Activated naive CD4-positive, alpha-beta T cell treated with anti-CD3 and anti-CD28 coated beads, Interleukin-2, amount 50 U/mL, for 72 hours (primary cell): ENCODE measurements at places on chromosomes 5 and 9.

DNA sequence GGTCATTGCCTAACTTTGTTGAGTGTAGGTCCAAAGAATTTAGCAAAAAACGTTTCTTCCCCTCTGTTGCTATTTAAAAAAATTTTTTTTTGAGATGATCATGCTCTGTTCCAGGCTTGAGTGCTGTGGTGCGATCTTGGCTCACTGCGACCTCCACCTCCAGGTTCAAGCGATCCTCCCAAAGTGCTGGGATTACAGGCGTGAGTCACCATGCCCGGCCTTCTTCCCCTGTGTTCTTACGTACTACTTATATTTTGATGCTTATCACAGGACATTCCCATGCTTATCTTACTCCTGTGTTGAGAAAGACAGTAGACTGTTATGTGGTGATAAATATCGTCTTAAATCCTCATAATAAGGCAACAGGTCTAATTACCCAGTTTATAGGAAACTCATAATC, 2.5 kb downstream of the ACER2 start:
- DNase-seq = no peak

DNA sequence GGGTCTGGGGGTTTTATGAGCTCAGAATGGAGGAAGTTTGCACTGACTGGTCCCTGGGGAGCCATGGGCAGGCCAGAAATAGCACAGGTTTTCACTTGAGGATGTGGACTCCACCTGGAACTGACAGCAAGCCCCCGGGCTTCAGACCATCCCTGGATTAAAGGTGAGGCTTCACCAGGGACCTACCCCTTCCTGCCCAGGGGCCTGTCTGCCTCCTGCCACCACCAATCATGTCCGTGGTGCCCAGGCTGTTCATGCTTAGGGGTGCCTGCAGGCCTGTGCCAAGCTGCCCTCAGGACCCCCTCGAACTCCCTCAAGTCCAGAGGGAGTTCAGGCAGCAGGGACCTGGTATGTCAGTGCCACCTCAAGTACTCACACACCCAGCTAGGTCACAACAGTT, 577.2 kb upstream of the EDIL3 start:
- DNase-seq = no peak

- no peak for DNase-seq
Observed at GRCh38 chr5:96857454-96857853, 18.8 kb upstream of the ERAP2 start.

- DNase-seq = no peak
Observed at GRCh38 chr5:149780043-149780737, 50.1 kb downstream of the PPARGC1B start.

- no peak for DNase-seq
Observed at GRCh38 chr5:78527054-78527859, 121.3 kb downstream of the LHFPL2 start.

DNA sequence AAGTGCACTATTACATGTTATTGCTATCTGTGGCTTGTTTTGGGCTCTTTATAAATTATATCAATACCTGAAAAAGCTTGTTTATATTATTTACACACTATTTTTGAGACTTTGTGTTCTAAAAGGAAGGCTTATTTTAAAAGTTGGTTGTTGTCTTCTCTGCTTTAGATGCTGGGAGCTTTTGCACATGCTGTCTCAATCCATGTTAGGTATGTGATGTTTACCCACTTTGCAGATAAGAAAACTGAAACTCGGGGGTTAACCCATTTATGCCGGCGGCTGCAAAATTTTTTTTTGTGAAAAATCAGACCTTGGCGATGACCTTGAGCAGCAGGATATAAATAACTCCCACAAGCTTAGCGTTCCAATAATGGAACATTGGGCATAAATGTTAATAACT, 212.9 kb downstream of the RANBP17 start:
- no peak for DNase-seq

- no peak for DNase-seq
Observed at GRCh38 chr9:88396836-88397577, 8.8 kb downstream of the SPIN1 start.

- no peak for DNase-seq
Observed at GRCh38 chr9:36948051-36948450, 86.0 kb downstream of the PAX5 start.

DNA sequence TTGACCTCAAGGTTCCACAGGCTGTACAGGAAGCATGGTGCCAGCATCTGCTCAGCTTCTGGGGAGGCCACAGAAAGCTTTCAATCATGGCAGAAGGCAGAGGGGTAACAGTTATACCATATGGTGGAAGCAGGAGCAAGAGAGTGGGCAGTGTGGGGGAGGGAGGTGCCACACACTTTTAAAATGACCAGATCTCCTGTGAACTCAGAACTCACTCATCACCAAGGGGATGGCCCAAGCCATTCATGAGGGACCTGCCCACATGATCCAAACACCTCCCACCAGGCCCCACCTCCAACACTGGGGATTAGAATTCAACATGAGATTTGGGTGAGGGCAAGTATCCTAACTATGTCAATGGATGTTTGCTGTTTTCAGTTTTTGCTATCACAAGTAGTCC, 16.2 kb downstream of the CYFIP2 start:
- DNase-seq = no peak

- no peak for DNase-seq
Observed at GRCh38 chr5:11609570-11610303, 294.5 kb downstream of the CTNND2 start.

DNA sequence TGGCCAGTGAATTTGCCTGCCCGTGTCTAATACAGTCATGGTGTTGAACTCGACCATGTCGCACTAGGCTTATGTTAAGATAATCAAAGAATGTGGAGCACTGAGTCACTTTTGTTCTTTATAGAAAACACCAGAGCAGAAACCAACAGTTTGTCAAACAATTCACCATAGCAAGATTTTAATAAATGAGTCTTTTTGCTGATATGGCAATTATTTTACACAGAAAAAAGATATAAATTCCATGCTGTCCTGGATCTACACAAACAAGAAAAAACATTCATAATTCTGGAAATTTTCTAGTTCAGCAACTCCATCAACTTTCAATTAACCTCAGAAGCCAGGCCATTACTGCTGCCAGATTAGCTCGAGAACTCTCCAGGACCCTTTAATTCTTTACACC, 208.9 kb downstream of the ZNF608 start:
- DNase-seq = no peak

DNA sequence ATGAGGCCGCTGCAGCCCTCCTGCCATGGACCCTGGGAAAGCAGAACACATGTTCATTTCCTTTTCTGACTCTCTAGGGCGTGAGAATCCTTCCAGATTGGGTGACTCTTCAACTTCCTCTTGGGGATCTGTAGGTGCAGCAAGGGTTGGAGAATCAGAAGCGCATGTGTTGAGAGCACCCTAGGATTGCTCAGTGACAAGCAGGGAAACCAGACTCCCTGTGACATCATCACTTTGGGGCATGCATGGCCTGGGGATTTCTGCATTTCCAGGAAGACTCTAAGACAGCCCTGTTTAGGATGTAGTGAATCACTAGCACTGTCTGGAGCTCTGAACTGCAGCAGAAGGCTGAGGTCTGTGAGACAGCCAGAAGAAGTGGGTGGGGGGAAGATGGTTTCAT, 15.1 kb upstream of the LCP2 start:
- peak; percentile 87 for DNase-seq

GRCh38 chr5:36598045-36598444, 8.4 kb upstream of the SLC1A3 start:
- no peak for DNase-seq

DNA sequence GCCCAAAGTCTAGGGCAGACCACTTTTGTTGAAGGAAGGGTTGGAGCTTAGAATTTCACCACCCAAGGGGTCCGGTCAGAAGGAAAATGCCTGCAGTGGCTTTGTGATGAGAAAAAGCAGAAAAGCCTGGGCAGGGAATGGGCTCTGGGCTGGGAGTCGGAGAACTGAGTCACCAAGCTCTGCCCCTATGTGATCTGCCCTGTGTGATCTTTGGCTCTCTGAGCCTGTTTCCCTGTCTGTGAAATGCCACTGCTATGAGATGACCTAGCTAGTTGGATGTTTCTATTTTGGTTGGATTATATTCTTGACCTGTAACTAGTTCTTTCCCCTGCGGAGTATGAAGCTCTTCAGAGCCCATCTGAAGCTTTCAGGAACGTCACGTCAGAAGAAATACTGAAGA, 9.8 kb downstream of the POLR1E start:
- DNase-seq = no peak

DNA sequence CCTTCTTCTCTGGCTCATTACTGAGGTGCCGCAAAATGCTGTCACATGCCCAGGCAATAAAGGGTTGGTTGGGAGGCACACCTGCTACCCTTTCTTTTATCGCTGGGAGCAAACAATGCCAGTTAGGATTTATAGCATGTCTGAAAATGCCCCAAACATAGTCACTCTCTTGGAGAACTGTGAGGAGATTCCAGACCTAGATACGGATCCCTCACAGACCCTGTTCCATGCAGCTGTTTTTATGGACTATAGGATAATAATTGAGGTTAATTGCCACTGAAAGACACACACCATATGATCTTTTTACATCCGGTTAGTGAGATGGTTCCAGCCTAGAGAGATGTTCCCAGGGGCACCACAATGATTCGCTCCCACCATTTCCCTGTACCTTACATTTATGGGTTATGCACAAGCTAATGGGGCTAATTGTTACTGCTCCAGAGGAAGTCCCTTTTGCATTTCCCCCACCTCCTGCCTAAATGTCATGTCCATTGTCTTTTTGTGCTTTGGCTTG, 318.1 kb downstream of the PIK3R1 start:
- DNase-seq = no peak

- no peak for DNase-seq
Observed at GRCh38 chr5:103034662-103035392, 85.1 kb downstream of the GIN1 start.

GRCh38 chr9:22238809-22239684, 207.6 kb upstream of the DMRTA1 start:
- no peak for DNase-seq

GRCh38 chr9:137434498-137435380, 6.4 kb downstream of the ENTPD8 start:
- no peak for DNase-seq

DNA sequence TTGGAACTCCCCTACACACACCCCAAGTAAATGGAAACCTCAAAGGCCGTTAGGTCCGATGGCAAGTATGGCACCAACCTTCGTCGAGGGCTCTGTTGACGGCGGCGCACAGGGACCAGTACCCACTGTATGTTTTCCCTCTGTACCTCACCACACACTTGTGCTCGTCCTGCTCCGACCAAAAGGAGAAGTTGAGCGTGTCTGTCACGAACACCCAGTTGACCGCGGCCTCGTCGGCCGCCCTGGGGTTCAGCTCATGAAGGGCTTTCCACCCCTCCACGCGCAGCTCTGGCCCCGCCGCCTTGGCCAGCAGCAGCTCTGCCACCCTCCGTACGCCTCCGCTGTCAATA, 24.0 kb downstream of the HNRNPK start:
- DNase-seq = peak; percentile 63

GRCh38 chr5:122180863-122181548, 51.7 kb downstream of the ZNF474 start:
- DNase-seq = no peak

DNA sequence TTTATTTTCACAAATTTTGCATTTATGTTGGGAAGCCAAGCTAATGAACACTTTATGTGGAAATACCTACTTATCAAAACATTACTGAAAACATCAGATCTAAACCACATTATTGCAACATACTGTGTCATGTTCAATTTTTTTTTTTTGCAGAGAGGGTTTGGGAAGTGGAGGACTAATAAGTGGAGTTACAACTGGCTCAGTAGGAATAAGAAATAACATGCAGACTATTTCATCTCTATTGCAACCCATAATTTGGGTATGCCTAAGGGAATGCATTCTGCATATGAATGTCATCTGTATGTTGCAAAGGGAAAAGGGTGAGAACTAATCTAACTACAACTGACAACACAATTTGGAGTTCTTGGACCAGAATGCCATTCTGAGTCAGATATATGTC, 41.8 kb downstream of the APC start:
- DNase-seq = no peak

- DNase-seq = no peak
Observed at GRCh38 chr5:87850843-87851242, 417.8 kb downstream of the TMEM161B start.

- DNase-seq = no peak
Observed at GRCh38 chr9:6382681-6383080, 30.3 kb upstream of the UHRF2 start.
